Pancreas (tissue), 10 donors: ENCODE measurements at places on chromosomes 3 and 15.

GRCh38 chr15:36506733-36507356 is 72.6 kb upstream of the CDIN1 start:
- no peak for DNase-seq

GRCh38 chr3:58167431-58168351 is 43.1 kb downstream of the DNASE1L3 start:
- DNase-seq: peak; percentile 80

- no peak for DNase-seq
Observed at GRCh38 chr3:62049033-62049432, 324.3 kb downstream of the FEZF2 start.

GRCh38 chr3:101453961-101454360 is 59.1 kb downstream of the SENP7 start:
- DNase-seq: no peak

- no peak for DNase-seq
Observed at GRCh38 chr3:113133140-113133539, 78.2 kb upstream of the BOC start.

GRCh38 chr15:81751816-81752545 is 293.8 kb downstream of the MEX3B start:
- no peak for DNase-seq

DNA sequence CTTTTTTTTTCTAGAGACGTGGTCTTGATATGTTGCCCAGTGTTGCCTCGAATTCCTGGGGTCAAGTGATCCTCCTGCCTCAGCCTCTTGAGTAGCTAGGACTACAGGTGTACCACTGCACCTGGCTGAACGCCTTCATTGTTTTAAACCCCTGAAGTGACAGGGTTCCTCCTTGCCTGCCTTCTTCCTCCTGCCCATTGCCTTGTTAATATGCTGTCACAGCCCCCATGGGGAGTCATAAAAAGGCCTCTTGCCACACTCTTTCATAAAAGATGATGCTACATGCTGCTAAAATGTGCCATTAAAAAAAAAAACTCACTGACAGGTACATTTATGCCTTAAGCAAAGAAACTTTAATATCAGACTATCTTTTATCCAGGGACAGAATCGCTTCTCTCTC is 116.8 kb upstream of the SKOR1 start:
- DNase-seq: no peak

DNA sequence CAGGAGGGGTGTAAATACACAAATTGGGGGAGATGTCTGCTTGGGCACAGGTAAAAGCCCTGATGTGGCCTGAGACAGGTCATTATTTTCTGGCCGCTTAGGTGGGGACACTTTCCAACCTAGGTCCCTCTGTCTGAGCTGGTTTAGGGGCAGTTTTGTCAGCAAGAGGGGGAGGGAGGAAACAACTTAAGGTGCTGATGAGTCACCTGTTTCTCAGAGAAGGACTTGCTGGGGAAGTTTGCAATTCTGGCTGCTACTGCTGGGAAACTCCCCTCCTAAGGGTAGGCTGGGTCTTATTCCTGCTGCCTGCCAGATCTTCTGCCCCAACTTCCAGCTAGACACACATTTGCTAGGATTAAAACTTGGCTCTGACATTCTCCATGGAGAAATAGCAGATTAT is 4.8 kb upstream of the RHOV start:
- no peak for DNase-seq

- no peak for DNase-seq
Observed at GRCh38 chr15:64857421-64857820, 15.7 kb downstream of the PLEKHO2 start.

DNA sequence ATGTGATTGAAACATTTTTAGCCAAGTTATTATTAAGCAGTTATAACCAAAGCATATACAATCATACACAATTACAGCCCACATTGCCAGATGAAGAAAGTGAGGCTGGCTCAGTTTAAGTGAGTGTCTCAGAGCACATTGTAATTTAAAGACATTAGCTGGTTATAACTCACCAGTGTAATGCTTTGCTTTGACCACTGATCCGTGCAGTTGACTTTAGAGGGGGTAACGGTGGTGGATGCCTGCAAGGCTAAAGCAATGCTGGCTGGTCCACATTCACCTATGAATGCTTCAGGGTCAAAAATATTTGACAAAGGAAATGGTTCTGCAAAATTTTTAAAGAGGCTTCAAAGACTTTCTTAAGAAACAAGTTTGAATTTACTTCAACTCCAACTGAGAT is 1.2 kb downstream of the C3orf85 start:
- DNase-seq: no peak

DNA sequence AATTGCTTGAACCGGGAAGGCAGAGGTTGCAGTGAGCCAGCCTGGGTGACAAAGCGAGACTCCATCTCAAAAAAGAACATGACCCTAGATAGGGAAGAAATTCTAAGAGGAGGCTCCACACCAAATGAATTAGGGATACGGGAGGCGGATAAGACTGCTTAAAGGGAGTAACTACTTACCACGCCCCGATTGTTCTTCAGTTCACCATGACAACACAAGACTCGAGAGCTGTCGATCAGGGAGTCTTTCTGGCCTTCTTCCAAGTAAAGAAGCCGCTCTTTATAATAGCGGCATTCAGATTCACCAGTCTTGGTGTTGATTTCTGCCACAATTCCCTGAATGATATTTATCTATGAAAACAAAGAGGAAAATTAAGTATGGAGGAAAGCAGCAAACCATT is 53.9 kb upstream of the TASOR start:
- no peak for DNase-seq

GRCh38 chr3:71117572-71118247 is 465.8 kb downstream of the FOXP1 start:
- DNase-seq: no peak

DNA sequence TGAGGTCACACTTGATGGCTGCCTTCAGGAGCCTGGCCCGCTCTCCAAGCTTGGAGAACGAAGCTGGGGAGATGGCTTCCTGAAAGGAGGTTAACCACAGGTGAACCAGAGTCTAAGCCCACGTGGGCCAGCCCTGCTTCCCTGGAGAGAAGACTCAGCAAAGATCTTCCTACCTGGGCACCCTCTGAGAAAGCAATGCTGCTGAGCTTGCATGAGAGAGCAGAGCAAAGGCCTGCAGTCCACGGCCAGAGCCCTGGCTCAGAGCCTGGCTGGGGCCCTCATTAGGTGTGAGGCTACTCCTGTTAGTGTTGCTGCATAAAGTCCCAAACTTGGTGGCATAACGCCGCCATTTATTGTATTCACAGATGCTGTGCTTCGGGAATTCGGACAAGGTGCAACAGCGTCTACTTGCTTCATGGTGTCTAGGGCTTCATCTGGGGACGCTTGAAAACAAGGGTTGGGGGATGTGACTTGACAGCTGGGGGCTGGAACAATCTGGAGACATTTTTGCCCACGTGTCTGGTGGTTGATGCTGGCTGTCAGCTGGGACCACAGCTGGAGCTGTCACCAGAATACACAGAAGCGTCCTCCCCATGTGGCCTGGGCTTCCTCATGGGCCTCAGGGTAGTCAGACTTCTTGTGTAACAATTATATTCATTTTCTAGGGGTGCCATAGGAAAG is 87.9 kb upstream of the MEF2A start:
- DNase-seq: no peak

DNA sequence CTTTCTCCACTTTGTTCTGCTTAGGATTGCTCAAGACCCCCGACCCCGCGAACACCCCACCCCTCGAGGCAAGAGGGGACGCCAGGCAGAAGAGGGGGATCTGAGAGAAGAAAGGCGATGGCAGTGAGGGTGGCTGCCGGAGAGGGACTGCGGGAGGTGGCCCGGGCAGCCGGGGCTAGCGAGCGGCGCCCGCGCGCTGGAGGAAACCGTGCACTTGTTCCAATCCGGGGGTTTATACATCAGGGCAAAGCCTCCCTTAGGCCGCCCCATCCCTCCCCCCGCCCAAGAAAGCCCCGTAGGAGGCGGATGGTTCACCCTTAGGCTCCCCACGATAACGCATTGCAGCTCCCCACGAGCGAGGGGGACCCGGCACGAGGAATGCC is 475 bp downstream of the ERC2 start:
- DNase-seq: peak; percentile 15

DNA sequence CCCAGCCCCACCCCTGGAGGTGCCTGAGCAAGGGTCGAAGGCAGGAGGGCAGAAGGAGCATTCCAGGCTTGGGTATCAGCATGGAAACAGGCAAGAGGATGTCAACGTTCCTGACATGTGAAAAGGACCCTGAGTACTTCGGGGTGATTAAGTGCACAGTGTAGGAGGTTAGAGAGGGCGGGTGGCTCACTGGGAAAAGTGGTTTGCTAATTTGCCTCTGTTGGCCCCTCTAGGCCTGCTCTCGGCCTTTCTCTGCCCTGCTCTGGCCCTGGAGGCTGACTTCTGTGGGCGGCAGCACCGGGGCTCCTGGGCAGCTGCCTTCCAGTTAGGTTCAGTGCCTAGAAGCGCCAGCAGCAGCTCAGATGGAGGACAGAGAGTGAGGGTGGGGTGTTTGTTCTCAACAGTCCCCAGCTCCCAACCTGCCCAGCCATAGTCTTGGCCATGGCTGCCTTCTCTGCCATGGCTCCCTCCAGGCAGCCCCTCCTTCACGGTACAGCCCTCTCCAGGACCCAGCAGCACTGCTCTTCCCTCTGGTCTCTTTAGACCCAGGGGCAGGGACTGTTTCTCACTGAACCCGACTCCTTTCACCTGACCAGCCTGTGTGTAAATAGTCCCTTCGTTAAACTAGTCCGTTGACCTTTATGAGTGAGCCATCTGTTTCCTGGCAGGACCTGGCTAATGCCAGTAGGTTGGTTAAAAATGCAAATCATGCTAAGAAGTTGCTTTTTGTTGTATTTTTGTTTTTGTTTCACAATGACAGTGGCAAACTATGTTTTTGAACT is 107.1 kb upstream of the TPM1 start:
- DNase-seq: no peak

GRCh38 chr15:21262851-21263425 is 177.4 kb downstream of the POTEB3 start:
- no peak for DNase-seq

- DNase-seq: no peak
Observed at GRCh38 chr3:163273694-163274093, 1777.1 kb downstream of the OTOL1 start.

DNA sequence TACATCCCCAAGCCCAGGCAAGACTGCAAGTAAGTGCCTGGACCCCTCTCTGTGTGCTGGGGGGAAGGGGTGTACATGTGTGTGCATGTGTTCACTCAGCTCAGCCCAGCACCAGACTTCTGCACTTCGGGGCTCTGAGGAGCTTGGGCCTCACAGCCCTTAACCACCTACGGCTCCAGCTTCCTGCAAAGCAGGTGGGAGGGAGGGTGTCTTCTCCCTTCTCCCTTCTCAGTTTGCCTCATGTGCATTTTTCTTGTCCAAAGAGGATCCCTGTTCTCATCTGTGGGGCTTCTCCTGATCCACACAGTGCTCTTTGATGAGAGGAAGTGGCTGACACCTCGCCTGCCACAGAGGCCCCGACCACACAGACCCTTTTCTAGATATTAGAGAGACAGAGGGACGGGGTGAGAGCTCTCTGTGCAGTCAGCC is 69.3 kb downstream of the MESD start:
- DNase-seq: no peak

DNA sequence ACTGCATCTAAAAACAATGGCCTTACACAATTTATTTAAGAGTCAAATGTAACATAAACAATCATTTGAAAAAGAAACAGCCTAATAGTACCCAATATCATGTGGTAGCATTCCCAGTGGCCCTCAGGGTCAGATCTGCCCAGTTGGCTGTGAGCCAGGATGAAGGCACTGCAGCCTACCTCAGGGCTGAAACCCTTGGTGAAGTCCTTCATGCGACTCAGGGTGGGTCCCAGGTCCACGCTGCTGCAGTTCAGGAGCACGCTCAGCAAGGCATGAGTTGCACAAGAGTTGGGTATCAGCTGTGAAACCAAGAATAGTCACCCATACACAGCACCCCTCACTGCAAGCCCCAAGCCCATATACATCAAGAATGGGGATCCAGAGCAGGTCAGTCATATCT is 37.1 kb downstream of the SEMA3G start:
- DNase-seq: peak; percentile 57

DNA sequence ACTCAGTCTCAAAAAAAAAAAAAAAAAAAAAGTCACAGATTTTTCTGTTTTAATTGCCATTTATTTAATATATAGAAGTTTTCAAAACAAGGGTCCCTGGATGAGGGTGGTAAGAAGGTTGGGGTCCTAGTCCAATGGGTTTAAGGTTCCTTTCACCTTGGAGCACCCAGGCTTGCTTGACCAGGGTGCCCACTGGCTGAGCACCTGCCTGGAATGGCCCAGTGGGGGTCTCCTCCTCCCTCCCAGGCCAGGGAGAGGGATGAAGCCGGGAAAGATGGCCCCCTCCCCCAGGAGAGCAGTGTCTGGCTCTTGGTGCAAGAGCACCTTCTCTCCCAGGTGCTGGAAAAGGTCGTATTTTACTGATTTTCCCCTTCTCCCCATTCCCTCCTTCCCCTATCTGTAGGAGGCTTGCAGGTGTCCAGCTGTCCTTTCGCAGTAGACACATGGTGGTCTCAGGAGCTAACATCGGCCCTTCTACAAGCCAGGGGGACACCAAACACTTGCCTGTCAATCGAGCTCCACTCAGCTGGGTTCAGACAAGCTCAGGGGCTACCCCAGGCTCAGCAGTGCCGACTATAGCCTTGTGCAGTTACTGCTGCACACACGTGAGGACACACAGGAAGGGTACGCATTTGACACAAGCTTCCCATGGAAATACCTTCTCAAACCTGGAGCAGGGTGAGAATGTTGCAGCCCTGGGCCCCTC is 112.3 kb upstream of the KLF13 start:
- DNase-seq: no peak

DNA sequence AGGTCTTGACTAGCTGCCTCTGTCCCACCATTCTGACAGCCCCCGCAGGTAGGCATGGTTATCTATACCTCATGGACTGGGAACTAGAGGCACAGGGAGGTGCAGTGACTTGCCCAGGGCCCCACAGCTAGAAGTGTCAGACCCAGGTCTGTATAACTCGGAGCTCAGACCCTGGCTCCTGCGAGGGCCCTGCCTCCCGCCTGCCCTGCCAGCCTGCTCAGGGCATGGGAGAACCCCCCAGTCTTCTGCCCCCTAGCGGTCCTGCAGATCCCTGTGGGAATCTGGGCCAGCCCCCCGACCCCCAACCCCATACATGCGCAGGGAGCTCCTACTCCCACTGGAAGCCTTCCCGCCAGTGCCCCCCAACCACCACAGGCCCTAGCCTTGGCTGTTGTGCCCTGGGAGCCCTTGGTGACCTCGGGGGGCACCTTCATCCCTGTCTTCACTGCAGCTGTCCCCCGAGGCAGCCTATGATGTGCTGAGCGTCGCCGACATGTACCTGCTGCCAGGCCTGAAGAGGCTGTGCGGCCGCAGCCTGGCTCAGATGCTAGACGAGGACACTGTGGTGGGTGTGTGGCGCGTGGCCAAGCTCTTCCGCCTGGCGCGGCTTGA is 6.9 kb downstream of the ABTB1 start:
- DNase-seq: peak; percentile 6

DNA sequence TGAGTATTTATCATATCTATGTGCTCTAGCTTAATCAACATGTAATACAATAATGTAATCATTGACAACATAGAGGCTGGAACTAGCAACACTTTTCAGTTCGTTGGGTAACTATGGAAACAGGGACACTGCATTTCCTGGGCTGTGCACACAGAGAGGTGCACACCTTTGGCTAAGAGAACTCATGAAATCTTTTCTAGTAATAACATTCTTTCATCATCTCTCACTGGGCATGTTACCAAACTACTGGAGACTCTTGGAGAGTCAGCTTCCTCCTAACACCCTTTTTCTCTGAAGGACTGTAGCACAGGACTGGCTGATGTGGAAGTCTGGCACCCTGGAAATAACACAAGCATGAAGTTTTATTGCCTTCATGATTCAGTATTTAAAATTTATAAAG is 135.6 kb downstream of the KCNMB2 start:
- no peak for DNase-seq
